ENCODE measurements at places on chromosomes 3 and 15. TPM values are rescaled to one million over a fixed set of nuclear protein-coding genes. Genes with fewer than 3 reads are reported as not detected.

The PIGZ gene
- 3.9 TPM for total RNA-seq

The CLDN18 gene
- total RNA-seq: not detected

The C3orf20 gene
- not detected for total RNA-seq

The BNC1 gene
- total RNA-seq: 0.26 TPM

The CLDN16 gene
- not detected for total RNA-seq

The CACNA2D2 gene
- total RNA-seq: 1.6 TPM

The LYSMD2 gene
- 5.6 TPM for total RNA-seq

The IL17RD gene
- 0.86 TPM for total RNA-seq

The IMPG2 gene
- 0.64 TPM for total RNA-seq

The RBMS3 gene
- total RNA-seq: 31.3 TPM

The GNB4 gene
- total RNA-seq: 6.5 TPM

The SOX2 gene
- total RNA-seq: not detected

The TMEM212 gene
- not detected for total RNA-seq

The TTC21A gene
- total RNA-seq: 1.2 TPM

- DNase-seq: no peak
Observed at GRCh38 chr3:66362541-66362941, 138.3 kb downstream of the LRIG1 start.

DNA sequence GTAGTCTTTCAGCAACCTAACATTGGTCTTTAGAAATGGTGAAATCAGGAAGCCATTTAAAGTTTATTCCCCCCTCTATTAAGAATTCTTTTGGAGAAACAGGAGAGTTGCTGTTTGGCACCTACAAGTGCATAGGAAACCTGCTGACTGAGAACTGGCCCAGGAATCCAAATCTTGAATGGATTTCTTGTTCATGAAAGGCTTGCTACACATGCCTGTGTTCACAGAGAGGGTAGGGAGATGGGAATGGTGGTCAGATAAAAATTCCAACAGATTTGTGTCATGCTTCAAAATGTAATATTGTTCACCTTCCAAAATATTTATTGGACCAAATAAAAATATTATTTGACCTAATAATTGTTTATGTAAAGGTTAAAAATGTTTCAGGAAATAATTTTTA is 24.2 kb upstream of the ZPLD1 start:
- no peak for DNase-seq

DNA sequence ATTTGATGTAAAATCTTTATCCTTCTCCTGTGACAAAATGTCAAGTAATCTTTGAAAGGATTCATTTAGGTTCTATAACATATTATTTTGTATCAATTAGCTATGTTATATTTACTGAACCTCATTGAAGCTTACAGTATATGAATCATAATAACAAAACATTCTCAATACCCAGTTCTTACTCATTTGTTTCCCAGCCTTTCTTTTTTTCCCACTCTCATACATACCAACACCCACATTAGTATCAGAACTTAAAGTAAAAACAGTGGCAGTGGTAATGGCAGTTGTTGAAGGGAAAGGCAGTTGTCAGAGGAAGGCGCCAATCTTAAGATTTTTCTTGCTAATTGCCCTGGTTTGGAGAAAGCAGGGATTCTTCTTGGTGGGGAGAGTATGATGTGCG is 33.2 kb upstream of the TRPC1 start:
- DNase-seq: no peak

- no peak for DNase-seq
Observed at GRCh38 chr3:56076746-56077145, 391.5 kb downstream of the ERC2 start.

DNA sequence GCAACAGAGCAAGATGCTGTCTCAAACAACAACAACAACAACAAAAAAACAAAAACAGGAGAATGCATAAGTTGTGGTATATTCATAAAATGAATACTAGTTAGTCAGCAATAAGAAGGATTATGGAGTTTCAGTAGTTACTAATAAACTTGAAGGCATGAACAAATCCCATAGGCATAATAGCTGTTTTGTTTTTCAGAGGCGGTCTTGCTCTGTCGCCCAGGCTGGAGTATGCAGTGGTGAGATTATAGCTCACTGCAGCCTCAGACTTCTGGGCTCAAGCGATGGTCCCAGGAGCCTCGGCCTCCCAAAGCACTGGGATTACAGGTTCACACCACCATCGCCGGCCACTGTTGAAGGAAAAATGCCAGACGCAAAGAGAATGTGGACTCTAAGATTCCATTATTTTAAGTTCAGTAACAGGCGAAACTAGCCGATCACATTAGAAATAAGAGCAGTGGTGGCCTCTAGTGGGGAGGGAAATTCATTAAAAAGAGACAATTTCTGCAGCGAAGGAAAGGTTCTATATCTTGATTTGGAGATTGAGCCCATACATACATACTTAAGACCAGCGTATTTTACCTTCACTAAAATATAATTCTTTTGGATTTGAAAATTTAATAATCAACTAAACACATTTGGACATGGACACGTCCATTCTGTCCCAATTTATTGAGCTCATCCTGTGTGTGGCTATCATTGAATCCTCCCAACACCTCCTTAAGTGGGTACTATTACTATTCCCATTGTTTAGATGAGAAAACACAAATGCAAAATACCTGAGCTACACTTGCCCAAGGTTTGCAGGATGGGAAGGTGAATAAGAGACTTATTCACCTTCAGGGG is 27.4 kb upstream of the HDAC11 start:
- DNase-seq: no peak

GRCh38 chr3:23232016-23232415 is 28.9 kb downstream of the UBE2E2 start:
- no peak for DNase-seq

GRCh38 chr3:10982782-10983181 is 9.8 kb upstream of the SLC6A1 start:
- no peak for DNase-seq

GRCh38 chr3:26682406-26682805 is 59.8 kb downstream of the LRRC3B start:
- DNase-seq: no peak

GRCh38 chr3:122513386-122514122 is 1.2 kb downstream of the KPNA1 start:
- no peak for DNase-seq

DNA sequence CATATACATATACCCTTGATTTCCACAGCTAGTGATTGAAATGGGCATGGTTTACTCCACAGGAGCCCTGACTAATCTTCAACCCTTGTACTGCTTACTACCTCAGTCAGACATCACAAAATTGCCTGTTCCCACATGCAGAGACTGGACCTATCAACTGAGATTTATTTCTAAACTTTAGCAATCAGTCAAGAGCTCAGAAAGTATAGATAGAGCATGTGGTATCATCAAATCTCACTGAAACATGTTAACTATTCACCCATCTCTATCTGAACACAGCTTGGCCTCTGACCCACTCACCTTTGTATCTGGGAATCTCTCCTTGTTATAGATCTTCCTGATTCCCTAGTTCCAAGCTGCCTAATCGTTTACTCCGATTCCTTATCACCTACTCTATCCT is 14.6 kb downstream of the ADAM10 start:
- DNase-seq: no peak

DNA sequence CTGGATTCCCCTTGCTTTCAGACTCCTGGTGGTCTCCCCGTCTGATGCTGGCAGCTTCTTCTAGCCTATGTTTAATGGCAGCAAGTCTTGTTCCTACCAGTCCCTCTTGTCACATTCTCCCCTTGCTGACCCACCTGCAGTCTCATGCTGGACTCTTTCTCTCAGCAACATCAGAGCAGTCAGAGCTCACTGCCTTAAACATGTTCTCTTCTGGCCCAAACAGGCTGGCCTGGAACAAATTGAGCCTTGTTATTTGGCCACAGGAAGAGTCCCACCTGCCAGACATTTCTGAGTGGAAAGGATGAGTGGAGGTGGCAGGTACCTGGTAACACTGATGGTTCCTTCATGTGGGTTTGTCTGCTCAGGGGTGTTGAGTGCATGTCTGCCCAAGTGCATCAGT is 59.2 kb upstream of the APEH start:
- DNase-seq: no peak

DNA sequence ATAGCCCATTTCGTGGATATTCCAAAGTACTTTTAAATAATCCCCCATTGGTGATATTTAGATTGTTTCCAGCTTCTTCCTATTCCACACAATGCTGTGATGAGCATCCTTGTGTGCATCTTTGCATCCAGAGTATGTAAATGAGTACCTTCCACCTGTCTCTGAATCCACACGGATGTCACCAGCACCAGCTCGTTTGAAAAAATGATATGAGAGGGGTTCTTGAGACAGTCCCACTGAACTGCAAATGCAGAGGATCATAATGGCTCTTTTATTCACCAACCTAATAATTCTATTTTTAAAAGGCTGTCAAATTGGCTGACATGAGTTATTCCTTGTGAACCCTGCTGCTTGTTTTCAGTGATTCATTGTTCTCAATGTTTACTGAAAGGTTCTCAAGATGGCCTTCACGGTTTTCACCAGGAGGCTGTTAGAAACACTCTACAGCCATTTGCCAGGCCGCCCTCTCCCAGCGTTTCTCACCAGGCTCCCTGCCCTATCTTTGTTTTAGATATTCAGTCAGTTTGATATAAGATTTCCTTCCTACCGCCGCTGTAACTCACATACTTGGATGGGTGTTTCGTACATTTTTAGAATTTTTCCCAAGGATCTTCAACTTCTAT is 96.7 kb upstream of the PTPRG start:
- DNase-seq: no peak

- no peak for DNase-seq
Observed at GRCh38 chr15:68031404-68031803, 22.7 kb upstream of the PIAS1 start.

- DNase-seq: peak; percentile 72
Observed at GRCh38 chr15:40054855-40055575, 16.0 kb upstream of the SRP14 start.

GRCh38 chr3:62525281-62525680 is 151.9 kb upstream of the FEZF2 start:
- no peak for DNase-seq

DNA sequence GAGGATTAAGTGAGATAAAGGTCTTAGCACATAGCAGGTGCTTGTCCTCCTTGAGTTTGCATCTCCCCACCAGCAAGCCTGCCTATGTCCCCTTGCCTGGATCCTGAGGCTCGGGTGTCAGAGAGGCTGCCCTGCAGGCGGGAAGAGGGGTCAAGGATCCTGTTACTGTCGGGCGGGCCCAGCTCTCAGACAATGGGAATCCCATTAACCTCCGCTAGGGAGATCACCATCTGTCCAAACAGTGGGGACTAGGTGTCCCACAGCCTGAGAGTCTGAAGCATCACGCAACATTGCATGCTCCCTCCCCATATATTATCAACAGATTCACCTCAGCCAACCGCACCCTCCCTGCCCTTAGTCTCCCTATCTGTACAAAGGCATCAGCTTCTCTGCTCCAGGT is 151.4 kb downstream of the FBLN2 start:
- DNase-seq: no peak

- DNase-seq: no peak
Observed at GRCh38 chr15:99051308-99051707, 43.7 kb upstream of the PGPEP1L start.

- DNase-seq: no peak
Observed at GRCh38 chr3:150723946-150724345, 20.2 kb upstream of the ERICH6 start.

DNA sequence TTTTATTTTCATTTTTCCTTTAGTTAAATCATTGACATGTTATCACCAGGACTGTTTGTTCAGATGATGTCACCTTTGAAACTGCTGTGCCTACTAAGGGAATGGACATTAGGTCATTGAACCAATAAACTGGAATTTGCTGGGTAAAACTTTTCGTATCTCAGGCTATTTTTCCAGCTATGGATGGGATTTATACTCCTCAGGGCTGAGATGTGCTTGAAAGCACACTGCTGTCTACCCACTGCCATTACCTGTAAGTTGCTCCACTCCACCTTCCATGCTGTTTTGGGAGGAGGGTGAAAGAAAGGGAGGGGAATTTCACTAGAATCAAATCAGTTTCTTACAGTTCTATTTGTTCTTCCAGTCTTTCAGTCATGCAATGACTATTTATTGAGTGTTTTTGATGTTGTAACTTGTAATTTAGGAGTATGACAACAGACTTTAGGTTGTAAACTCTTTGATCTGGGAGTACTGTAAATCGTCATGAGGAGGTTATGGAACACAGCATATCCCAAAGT is 11.3 kb downstream of the EHD4 start:
- DNase-seq: no peak

GRCh38 chr3:3798631-3799113 is 559 bp upstream of the LRRN1 start:
- peak; percentile 15 for DNase-seq

DNA sequence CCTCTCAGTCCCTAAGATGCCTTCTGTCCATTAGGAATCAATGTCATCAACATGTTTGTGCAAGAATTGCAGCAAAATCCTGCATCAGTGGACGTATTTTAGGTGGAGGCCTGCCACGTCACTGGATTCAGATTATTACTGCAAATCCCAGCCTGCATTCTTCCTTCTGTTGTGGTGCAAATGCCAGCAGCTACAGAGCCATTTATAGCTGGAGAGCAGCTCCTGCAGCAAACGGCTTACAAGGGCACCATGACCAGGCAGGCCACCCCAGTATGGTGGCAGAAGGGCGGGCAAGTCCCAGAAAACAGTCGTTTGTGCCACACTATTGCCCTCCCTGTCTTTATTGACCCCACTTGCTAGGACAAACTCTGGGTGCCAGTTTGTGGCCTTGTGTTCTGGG is 74.7 kb downstream of the SNRK start:
- DNase-seq: no peak

GRCh38 chr3:94024385-94024784 is 4.0 kb downstream of the STX19 start:
- no peak for DNase-seq

DNA sequence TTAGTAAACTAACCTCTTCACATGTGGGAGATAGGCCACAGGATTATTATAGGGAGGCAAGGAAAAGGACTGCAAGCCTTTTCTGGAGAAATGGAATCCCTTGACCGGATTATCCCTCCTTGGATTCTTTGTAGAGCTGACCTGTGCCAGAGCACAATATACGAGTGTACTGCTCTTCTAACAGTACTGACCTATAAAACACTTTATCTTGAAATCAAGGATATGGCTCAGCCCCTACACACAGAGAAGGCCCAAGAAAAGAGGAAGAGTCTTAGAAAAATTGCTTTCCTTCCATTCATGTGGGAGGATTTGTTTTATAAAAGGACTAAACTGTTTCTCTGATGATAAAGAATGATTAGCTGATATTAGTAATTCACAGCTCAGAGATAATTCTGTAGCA is 42.2 kb downstream of the DMXL2 start:
- no peak for DNase-seq
